ENCODE measurements at places on chromosomes 11 and 22.

DNA sequence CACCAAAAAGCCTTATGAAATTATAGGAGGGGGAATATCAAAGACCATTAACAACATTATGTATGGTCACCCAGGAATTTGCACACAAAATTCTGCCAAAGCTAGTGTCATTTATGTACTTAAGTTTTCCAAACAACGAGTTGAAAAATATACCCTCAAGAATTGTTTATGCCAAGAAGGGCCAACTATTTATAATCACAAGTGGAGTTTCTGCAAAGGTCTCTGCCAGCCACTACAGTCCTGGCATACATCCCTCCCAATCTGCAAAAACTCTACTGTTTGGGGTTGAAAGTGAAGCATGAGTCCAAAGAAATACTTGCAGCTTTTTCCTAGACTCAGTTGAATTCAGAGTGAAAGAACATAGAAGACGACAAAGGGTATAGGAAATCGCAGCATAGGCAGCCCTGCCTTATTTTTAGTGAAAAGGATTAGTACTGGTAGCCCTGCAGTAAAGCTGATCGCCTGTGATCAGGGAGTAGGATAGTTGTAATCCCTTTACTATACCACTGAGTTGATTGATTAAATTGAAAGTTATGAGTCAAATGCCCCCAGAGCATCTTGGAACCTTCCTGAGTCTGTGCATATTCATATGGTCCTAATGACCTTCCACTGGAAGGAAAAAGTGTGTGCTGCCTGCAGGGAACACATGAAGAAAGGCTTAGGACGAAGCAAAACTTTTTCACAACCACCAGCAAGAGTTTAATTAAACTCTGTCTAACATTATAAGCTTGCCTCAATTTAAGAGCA, 144.0 kb downstream of the SPON1 start:
- no peak for DNase-seq

GRCh38 chr11:72084076-72084475, 3.4 kb downstream of the LRRC51 start:
- no peak for DNase-seq

GRCh38 chr11:1889224-1889930, 2.3 kb downstream of the PRR33 start:
- DNase-seq: peak; percentile 75

DNA sequence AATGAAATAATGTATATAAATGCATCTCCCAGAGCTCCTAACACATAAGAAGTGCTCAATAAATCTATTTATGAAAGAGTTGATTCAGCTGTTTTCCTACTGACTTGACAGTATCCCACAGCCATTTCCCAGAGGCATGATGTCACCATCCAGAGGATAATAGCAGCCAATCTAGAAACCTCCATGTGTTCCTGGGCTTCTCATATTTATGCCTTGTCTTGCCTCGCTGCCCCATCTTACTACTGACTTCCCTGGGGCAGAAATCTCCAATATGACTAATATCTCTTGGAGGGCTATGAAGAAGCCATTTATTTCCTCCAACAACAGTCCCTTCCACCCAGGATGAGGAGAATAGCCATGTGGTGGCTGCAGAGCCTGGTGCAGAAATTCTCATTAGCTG, 115.4 kb upstream of the NAV2 start:
- no peak for DNase-seq

DNA sequence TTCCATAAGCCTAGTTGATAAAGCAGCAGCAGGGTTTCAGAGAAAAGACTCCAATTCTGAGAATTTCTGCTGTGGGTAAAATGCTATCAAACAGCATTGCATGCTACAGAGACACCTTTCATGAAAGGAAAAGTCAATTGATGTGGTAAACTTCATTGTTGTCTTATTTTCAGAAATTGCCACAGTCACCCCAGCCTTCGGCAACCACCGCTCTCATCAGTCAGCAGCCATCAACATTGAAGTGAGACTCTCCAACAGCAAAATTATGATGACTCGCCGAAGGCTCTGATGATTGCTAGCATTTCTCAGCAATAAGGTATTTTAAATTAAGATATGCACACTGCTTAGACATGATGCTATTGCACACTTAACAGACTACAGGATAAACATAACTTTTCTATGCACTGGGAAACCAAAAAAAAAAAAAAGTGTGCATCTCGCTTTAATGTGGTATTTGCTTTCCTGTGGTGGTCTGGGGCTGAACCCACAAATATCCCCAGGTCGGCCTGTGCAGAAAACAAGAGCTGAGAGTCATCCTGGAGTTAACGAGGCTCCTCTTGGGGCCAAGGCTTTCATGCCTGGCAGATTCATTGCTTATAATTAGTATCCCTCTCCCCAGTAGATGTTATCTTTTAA, 192.1 kb downstream of the CTTN start:
- no peak for DNase-seq

GRCh38 chr22:44755956-44756361, 3.6 kb downstream of the ARHGAP8 start:
- DNase-seq: no peak

DNA sequence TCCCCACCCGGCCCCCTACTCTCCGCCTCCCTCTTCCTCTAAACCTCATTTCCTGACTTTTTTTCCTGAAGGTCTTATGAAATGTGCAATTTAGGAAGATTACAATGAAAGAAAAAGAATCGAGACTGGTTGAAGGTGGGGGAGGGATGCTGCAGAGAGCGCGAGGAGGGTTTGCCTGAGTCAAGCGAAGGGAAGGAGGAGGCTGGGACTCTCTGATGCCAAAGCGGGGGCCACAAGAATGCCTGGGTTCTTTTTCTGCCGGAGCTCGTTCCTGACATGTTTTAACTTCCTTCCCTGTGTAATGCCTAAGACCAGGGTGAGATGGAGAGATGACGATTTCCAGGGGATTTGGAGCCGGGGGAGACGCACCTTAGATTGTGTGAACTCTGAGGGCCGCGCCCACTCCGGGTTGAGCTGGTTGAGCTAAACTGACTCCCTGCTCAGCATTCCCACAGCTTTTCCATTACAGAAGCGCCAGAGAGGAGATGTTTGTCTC, 270.5 kb upstream of the SORL1-AS1 start:
- DNase-seq: no peak

GRCh38 chr11:86849679-86850078, 49.3 kb downstream of the PRSS23 start:
- no peak for DNase-seq

- DNase-seq: no peak
Observed at GRCh38 chr11:2944530-2944929, 15.3 kb upstream of the PHLDA2 start.

GRCh38 chr11:96221244-96222070, 121.5 kb downstream of the MAML2 start:
- no peak for DNase-seq

- DNase-seq: peak; percentile 49
Observed at GRCh38 chr11:64553554-64554201, 37.3 kb upstream of the SLC22A12 start.
